ENCODE measurements at places on chromosomes 3 and 15.
A peak's percentile ranks its signal among the peaks of the same experiment; 100 is the strongest.

- DNase-seq, result no peak
These were observed 195.6 kb downstream of the CTNNB1 start for GRCh38 chr3:41394896-41395295.

DNA sequence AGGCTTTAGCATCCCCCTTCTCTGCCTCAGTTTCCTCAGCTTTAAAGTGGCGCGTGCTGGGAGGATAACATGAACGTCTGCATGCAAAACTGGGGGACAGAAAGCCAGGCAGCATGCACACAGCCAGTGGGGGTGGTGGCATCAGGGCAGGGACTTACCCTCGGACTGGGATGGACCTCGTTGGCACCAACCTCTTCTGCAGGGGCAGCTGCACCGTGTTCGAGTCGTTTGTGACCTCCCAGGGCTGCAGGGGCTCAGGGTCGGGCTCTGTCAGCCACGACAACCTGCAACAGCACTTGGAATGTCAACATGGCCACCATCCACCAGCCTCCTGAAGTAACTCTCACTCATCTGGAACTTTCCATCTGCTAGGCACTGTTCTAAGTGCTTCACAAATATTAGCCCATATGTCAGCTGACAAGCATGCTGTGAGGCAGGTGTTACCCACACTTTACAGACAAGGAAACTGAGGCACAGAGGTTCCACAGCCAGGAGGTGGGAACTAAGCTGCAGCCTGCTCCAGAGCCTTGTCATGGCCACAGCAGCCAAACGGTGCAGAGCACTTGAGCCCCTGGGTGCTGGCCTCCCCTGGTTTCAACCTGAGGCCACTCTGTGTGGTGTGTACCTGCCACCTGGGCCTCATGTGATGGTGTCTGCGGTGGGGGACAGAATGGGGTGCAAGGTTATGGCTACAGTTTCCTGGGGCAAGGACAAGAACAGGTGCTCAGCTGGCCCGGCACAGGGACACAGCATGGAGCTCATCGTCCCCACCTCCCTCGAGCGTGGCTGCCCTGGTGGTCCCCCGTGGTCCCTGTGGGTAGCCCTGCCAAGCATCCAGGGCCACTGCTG is 6.7 kb downstream of the C3orf22 start:
- no peak for DNase-seq

DNA sequence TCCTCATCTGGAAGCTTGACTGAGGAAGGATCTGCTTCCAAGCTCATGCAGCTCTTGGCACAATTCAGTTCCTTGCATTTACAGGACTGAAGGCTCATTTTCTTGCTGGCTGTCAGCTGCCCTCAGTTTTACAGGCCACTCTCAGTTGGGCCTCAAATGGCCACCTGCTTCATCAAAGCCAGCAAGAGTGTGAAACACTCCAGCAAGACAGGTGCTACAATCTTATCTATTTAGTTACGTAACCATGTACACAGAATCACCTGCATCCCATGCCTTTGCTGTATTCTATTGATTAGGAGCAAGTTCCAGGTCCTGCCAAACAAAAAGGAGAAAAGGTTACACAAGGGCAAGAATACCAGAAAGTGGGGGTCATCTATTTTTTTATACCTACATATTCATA is 40.8 kb downstream of the RHCG start:
- DNase-seq, result no peak

GRCh38 chr15:47551079-47551478 is 166.2 kb upstream of the SEMA6D start:
- no peak for DNase-seq

DNA sequence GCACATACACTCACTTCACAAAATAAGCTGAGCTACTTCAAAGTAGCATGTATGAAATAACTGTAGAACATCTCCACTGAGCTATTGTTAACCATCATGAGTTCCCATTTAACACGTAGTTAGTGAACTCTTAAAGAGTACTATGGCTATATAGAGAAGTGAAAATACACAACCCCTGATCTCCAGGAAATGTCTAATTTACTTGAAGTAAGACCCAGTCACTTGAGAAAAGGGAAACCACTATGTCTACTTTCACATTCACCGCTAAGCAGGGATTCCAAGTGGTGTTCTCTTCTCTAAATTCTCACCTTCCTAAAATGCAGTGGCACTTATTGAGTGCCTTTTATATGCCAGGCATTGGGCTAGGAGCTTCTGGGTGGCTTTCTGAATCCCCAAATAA is 35.0 kb upstream of the COLQ start:
- DNase-seq, result peak; percentile 76

GRCh38 chr3:38632989-38633388 is 16.5 kb downstream of the SCN5A start:
- no peak for DNase-seq

- no peak for DNase-seq
These were observed 746.4 kb upstream of the NR2F2 start for GRCh38 chr15:95584088-95584487.

- no peak for DNase-seq
These were observed 74.3 kb upstream of the CTXND1 start for GRCh38 chr15:80326270-80326669.

DNA sequence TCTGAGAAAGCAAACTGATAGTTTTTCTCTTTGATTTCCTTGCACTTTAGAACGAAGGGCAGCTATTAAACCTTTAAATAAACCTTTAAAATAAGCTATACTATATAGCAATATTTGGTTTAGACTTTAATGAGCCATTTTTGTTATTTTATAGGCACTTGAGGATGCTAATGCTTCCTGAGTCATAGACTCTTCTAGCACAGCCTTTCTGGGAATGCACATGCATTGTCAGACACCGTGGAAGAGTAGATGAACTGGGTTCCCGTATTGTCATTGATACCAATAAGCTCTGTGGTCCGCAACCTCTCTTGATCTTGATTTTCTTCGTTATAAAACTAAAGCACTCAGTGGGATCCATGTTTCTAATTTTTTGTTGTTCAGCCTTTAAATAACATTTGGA is 27.6 kb downstream of the CERS3 start:
- no peak for DNase-seq

DNA sequence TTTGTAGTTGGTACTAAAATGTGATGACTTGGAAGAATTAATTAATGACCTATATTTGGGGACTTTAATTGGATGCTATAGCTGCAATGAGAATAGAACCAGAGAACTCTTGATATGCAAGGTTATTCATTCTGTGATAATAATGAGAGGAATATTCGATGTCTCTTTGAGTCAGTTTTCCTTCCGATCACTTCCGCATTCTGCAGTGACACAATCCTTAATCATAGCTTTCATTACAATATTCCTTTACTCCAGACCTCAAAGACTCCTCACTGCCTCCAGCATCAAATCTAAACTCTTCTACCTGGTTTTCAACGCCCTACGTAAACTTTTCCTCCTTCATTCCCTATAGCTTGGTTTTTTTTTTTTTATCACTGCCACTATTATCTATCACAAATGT is 21.6 kb downstream of the B3GNT5 start:
- DNase-seq, result no peak

Measured in activated CD4-positive, alpha-beta T cell treated with anti-CD3 and anti-CD28 coated beads, Interleukin-2, amount 10 ng/mL, durations not matched to agents 24 days and 14 days (primary cell).